Ecto neural progenitor cell (in vitro differentiated cells): ENCODE measurements at places on chromosomes 7 and 10.

- no peak for DNase-seq
Measured at GRCh38 chr10:95414016-95414830, 123.4 kb upstream of the PDLIM1 start.

GRCh38 chr7:39950473-39951225, 593 bp downstream of the CDK13 start:
- peak; percentile 70 for DNase-seq

- DNase-seq, result no peak
Measured at GRCh38 chr7:31958226-31958625, 112.0 kb downstream of the PDE1C start.

GRCh38 chr7:80018941-80019808, 115.5 kb upstream of the GNAI1 start:
- DNase-seq, result peak; percentile 65

- DNase-seq, result no peak
Measured at GRCh38 chr7:128360359-128360678, 1.2 kb downstream of the PRRT4 start.

DNA sequence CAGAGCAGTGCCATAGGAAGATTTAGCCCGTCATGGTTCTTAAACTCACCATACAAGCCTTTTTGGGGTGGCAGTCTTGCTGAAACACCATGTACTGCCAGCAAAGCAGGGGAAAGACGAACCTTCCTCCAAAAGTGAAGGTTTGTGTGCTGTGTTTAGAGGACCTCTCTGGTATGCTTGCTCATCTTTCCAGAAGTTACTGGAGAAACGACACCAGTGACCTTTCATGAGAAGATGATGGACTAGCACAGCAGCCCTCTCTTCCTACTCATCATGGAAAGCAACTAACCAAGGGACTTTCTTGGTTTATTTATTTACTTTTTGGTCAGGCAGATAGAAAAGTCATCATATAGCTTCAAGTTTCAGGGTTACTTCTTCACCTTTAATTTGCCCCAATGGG, 247.4 kb downstream of the PTEN start:
- no peak for DNase-seq

DNA sequence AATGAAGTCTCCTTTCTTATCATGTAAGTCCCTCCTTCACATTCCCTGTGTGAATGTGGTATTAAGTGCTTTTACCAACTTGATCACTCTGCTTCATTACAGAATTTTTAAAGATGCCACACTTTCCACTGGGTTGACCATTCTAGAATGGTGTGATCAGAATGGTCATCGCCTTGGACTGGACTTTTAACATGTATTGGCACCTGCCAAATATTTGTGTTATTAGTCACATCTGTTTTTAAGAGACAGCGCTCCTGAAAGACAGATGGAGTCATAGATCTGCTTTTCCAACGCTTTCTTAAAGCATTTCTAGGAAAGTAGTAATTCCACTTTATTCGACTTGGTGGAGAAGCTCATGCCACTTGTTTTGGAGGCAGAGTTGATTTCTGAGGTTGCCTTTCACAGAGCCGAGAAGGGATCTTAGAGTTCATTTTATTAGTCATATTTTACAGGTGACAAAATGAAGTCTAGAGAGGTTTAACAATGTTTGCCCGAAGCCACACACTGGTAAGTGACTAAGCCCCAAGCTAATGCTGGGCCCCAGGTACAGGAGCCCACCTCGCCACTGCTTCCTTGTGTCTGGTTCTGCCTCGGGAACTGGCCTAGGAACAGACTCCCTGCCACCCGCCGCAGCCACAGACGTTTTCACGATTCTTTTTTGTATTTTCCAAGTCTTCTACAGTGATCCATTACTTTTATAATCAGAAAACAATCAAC, 10.4 kb upstream of the BAMBI start:
- no peak for DNase-seq

DNA sequence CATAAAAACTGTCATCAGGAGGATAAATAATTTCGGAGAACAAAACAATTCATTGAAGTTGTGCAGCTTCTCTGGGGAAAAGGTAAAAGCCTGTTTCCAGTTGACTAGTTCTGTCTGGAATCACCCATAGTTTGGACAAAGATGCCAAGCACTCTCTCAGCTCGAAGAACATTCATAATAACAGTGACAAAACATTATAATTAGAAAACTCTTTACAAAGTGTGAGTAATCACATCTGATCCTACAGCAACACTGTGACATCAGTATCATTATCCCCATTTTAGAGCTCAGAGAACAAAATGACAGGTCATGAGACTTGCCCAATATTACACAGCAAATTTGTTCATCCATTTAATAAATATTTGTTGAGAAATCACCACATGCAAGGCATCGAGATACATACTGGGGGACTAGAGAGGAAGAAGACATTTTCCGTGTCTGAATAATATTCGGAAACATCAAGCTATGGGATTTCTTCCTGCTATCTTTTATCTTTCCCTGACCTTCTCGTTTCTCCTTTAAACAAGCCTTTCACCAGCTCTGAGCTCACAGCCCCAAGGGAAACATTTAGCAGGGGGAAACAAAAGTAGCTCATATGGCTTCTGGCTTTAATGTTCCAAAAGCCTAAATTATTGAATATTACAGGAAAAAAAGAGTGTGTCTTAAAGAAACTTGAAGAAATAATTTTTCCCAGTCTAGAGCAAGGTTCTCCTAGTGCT, 123.3 kb upstream of the GHITM start:
- no peak for DNase-seq

GRCh38 chr10:76210211-76210610, 778.8 kb downstream of the LRMDA start:
- no peak for DNase-seq

- DNase-seq, result no peak
Measured at GRCh38 chr10:16155834-16156233, 281.0 kb upstream of the PTER start.

- DNase-seq, result no peak
Measured at GRCh38 chr7:69939317-69939716, 341.0 kb downstream of the AUTS2 start.

GRCh38 chr10:20888620-20889330, 8.3 kb downstream of the NEBL start:
- no peak for DNase-seq

DNA sequence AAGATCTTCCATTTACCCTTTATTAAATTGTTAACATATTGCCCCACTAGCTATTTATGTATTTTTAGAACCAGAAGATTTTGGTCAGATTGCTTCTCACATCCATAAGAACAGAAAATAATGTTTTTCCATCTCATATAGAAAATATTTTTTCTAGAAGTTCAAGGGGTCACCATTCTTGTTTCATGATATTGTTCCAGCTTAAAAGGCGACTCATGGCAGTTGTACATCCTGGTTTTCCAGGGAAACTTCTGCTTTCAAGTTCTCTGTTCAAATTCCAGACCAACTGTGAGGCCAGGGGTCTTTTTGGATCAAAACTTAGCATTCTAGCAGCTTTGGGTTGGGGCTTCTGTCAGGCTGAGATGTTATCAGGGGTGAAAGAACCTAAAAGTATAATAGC, 84.4 kb downstream of the LRRC4 start:
- no peak for DNase-seq

DNA sequence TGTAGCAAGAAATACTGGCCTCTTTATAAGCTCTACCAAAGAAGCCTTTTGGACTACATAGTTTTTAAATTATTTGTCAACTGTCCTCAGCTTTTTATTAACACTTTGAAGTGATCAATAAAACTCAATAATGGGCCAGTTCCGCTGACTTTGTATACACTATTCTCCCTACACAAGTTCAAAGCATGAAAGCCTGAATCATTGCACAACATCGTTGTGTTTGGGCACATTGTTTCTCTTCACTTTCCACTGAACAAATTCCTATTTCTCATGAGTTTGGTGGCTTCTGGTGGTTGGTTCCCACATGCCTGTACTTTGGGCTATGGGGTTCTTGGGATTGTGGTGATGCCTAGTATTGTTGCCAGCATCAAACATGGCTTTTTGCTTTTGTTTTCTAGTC, 561.8 kb upstream of the LRRN3 start:
- no peak for DNase-seq

DNA sequence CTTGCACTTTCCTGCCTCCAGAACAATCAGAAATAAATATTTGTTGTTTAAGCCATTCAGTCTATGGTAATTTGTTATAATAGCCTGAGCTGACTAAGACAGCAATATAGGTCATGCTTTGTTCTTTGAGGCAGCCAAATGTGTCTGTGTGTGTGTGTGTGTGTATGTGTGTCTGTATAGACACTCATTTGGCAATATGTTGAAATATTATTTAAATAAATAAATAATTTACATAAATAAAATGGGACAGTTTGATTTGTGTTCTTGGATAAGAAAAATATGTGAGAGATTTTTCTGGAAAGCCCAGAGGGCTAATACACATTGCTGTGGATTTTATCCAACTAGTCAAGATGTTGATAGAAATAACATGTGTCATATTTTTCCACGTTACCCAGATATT, 140.2 kb downstream of the PTN start:
- no peak for DNase-seq

DNA sequence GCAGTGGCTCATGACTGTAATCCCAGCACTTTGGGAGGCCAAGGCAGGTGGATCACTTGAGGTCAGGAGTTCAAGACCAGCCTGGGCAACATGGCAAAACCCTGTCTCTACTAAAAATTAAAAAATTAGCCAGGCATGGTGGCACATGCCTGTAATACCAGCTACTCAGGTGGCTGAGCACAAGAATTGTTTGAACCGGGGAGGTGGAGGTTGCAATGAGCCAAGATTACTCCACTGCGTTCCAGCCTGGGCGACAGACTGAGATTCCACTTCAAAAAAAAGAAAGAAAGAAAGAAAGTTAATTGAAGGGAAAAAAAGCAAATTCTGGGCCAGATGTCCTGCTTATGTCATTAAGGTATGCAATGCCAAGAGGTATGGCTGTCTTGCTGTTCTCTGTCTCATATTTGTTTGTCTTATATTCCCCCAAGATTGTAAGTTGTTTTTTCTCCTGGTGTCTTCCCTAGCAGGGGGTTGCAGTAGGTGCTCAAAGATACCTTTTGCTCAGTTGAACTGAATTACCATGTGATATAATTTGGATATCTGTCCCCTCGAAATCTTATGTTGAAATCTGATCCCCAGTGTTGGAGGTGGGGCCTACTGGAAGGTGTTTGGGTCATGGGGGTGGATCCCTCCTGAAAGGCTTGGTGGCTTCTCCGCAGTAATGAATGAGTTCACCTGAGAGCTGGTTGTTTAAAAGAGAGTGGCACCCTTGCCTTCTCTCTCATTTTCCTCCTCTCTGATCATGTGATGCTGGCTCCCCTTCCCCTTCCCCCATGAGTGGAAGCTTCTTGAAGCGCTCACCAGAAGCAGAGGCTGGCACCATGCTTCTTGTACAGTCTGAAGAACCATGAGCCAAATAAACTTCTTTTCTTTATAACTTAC, 60.9 kb downstream of the MYOF start:
- no peak for DNase-seq

DNA sequence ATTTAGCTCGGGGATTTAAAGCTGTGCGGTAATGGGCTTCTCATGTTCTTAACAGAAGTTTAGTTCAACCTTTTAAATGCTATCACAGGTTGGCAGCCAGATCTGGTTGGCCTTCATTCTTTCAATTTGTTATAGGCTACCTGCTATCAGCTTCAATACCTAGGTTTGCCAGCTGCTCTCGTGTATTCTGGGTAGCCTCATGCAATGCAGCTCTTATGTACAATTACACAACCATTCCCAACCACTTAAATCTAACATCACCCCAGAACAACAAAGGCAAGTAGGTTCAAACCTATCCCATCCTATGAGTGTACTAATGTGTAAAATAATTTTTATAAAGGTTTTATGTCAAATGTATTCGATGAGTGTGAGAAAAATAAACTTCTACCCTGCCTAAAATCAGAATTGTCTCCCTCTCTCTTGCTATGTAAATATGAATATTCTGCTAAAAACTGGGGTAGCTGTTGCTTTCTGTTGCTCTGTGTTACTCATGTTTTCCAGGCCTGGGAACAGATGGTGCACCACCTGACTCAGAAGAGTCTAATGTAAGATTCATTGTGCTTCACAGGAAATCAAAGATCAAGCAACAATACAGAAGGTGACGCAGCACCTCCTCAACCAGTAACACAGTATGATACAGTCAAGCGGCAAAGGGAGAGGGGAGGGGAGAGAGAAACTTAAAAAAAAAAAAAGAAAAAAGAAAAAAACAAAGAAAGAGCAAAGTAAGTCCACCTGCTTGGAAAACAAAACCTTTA, 188.6 kb downstream of the ETV1 start:
- DNase-seq, result no peak

- no peak for DNase-seq
Measured at GRCh38 chr7:80508440-80508839, 3.4 kb downstream of the GNAT3 start.

- DNase-seq, result no peak
Measured at GRCh38 chr7:39531818-39532217, 34.4 kb upstream of the YAE1 start.

- no peak for DNase-seq
Measured at GRCh38 chr7:133962646-133963045, 164.5 kb upstream of the LRGUK start.

DNA sequence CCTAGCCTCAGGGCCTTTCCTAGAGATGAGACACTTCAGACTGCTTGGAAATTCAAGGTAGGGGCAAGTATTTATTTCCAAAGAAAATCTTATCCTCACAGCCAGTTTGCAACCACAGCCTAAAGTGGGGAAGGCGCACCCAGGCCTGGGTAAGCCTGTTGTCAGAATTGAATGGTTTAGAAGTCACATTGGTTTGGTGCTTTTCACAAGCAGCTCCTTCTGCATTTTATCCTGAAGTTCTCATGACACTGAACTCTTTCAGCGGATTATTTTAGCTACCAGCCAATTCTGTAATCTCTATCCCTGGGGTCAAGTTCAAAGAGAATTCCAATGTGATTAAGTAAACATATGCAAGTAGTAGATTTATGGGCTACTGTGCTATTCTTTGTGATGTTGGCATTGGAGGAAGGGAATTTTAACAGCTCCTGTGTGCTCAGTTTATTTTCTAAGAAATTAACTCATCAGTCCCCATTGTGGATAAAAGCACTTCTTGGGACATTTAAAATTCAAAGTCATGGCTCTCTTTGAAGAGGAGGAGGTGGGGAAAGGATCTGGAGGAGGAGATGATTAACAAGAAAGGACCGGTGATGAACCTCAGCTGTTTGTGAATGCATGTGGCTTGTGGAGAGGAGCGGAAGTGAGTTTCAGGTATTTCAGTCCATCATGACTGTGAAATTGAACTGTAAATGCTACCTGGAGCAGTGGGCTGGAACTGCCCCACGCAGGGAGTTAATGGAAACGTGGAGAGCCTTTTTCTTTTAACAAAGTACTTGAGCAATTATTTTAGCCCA, 90.2 kb upstream of the CACUL1 start:
- no peak for DNase-seq

- no peak for DNase-seq
Measured at GRCh38 chr7:27374958-27375841, 132.6 kb downstream of the EVX1 start.

DNA sequence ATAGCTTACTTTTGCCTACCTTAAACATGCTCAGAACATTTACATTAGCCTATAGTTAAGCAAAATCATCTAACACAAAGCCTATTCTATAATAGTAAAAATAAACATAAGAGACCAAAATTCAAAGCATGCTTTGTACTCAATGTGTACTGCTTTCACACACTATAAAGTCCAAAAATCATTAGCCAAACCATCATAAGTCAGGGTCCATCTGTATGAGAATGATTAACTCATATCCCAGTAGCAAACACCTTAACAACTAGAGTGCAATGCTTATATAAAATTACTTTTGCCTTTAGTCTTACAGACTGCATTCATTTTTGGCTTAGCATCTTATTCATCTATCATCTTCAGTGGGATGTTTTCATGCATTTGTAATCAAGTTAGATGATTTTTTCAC, 49.4 kb upstream of the VWC2 start:
- no peak for DNase-seq

GRCh38 chr10:118045837-118046394, 825 bp downstream of the RAB11FIP2 start:
- no peak for DNase-seq

- no peak for DNase-seq
Measured at GRCh38 chr10:132841615-132841975, 55.6 kb upstream of the NKX6-2 start.
